ENCODE measurements at places on chromosomes 6 and 20.
A peak's percentile ranks its signal among the peaks of the same experiment; 100 is the strongest.

DNA sequence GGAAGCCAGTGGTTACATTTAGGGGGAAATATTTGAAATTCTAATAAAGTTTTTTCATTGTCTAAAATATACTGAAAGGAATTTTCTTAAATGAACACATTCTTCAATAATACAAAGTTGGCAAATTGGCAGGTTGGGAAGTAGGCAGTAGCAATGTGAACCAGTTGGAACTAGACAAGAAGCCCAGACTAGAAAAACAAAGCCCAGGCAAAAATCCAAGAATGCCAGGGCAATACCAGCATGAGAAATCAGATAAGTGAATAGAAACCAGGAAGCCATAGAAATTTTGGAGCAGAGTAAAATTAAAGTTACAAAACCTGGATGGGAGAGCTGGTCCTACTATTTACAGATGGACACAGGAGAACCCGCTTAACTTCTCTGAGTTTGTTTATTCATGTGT, 52.2 kb downstream of the TPBG start:
- no peaks in the 10 kb centered on the region for H3K36me3 ChIP-seq
- DNase-seq: no peak
- no peak overlapping the region for H3K27ac ChIP-seq
- H3K4me1 ChIP-seq: no peaks in the 10 kb centered on the region
- H3K27me3 ChIP-seq: no peaks in the 10 kb centered on the region
- H3K4me3 ChIP-seq: no peak overlapping the region

- H3K27me3 ChIP-seq: no peaks in the 10 kb centered on the region
- H3K4me3 ChIP-seq: no peak overlapping the region
- no peaks in the 10 kb centered on the region for H3K36me3 ChIP-seq
- no peaks in the 10 kb centered on the region for H3K4me1 ChIP-seq
Observed at GRCh38 chr6:134309227-134309626, 8.7 kb downstream of the SGK1 start.

GRCh38 chr20:50516180-50516934, 6.2 kb downstream of the PTPN1 start:
- peaks cover 97% of the 10 kb centered on the region for H3K4me1 ChIP-seq
- H3K27ac ChIP-seq: no peak overlapping the region
- DNase-seq: no peak

GRCh38 chr6:136387316-136387715, 97.7 kb upstream of the BCLAF1 start:
- no peak for DNase-seq
- no peak overlapping the region for H3K4me3 ChIP-seq
- H3K36me3 ChIP-seq: no peaks in the 10 kb centered on the region
- H3K4me1 ChIP-seq: no peaks in the 10 kb centered on the region
- H3K27ac ChIP-seq: no peak overlapping the region

DNA sequence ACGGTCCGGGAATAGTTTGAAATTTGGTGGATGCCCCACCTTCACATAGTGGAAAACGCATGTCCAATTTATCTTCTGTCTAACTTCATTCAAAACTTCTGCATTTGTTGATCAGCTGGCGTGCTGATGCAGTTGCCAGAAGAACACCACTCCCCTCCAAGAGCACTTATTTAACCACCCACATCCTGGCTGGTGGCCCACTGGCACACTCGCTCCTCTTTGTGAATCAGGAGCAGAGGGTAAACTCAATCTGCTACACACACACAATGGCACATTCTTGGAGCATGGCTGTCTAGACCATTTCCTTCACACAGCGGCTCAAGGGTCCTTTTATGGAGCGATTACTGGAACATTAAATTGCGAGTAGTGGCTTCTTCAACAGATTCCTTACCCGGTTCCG, 55.1 kb upstream of the CEP162 start:
- no peak overlapping the region for H3K4me3 ChIP-seq
- DNase-seq: peak; percentile 50
- no peak overlapping the region for H3K27ac ChIP-seq

DNA sequence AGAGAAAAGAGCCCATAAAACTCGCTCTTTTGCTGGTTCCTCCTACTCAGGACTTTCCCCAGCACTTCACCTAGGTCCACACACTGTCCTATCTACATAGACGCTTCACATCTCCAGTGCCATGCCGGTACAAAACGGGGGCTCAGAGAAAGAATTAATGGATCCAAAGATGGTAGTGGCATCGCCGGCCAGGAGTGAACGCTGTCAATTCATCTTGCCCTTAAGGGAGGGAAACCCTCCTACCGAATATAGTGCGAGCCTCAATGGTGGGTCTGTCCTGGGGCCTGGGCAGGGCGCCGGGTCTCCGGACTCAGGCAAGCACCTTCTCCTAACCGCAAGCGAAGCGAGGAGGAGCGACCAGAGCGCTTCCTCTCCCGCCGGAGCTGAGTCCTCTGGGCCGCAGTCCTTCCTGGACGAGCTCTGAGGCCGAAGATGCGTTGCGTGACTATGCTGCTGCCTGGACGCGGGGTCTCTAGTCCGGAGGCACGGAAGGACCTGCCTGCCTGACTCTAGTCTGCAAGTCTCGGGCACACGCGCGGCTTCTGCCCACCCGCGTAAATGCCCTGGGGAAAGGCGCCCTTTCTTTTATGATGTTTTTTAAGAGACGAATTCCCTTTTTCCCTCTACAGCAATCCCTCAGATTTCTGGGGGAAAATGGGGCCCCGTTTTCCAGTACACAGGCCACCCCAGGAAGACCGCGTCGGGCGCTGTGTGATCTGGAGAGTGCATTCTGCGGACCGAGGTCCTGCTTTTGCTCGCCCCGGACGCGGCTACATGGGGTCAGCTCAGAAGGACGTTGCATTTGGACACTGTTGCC, 100.1 kb upstream of the PRDM1 start:
- H3K36me3 ChIP-seq: no peaks in the 10 kb centered on the region
- peaks cover 21% of the 10 kb centered on the region for H3K4me1 ChIP-seq
- DNase-seq: peak; percentile 60
- H3K4me3 ChIP-seq: peak overlapping the region; percentile 22
- H3K27me3 ChIP-seq: peaks cover 70% of the 10 kb centered on the region

- no peaks in the 10 kb centered on the region for H3K4me1 ChIP-seq
- no peak overlapping the region for H3K4me3 ChIP-seq
- H3K36me3 ChIP-seq: peaks cover 19% of the 10 kb centered on the region
- no peak for DNase-seq
- no peaks in the 10 kb centered on the region for H3K27me3 ChIP-seq
Observed at GRCh38 chr6:129623008-129623732, 86.8 kb downstream of the ARHGAP18 start.

DNA sequence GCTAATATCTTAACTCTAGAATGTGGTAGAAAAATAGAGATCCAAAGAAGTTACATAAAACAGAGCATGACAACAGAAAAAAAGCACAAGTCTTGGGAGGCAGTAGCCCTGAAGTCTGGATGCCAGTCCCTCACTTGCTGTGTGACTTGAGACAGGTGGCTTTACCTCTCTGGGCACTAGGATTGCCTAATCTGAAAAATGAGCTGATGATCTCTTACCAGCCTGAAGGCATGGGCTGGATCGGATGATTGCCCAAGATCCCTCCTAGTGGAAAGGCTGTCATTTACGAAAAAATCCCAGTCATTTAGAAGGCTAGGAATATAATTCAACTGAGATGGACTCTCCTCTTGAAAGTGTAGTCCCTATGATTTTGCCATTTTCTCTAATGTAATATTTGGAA, 10.9 kb upstream of the GCM1 start:
- no peaks in the 10 kb centered on the region for H3K36me3 ChIP-seq
- H3K4me1 ChIP-seq: no peaks in the 10 kb centered on the region
- no peak overlapping the region for H3K27ac ChIP-seq
- no peak for DNase-seq
- no peaks in the 10 kb centered on the region for H3K27me3 ChIP-seq

DNA sequence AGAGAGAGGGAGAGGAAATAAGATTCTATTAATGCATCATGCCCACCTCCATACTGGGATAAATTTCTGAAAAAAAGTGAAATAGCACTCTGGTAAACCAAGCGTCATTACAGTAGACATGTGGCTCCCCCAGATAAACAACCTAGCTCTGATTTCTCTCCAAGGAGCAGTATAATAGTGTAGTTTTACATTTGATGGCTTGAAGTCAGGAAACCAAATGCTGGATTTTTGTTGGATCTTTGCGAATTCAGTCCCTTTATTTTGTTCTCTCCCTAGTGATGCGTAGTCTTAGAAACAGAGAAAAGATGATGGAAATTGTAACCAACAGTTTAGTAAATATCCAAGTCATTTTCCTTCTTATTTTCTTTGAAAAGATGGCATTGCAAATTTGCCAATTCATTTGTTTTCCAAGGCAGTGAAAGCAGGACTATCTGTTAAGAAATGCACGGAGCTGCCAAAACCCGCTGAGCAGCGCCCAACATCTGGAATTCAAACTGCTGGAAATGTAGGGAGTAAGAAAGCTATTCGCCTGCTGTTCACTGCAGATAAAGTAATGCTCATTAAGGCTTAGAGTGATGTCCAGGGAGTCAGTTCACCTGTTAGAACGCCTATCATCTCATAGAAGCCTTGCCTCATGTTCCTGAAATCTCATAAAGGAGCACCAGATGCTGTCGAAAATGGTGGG, 85.7 kb upstream of the DOK5 start:
- no peaks in the 10 kb centered on the region for H3K36me3 ChIP-seq
- H3K4me3 ChIP-seq: no peak overlapping the region
- H3K27ac ChIP-seq: no peak overlapping the region
- no peak for DNase-seq
- H3K27me3 ChIP-seq: no peaks in the 10 kb centered on the region

- no peak for DNase-seq
- H3K27me3 ChIP-seq: no peaks in the 10 kb centered on the region
Observed at GRCh38 chr20:50513169-50514034, 3.2 kb downstream of the PTPN1 start.

- H3K27ac ChIP-seq: peak overlapping the region; percentile 82
- no peaks in the 10 kb centered on the region for H3K36me3 ChIP-seq
- H3K4me3 ChIP-seq: peak overlapping the region; percentile 64
- DNase-seq: peak; percentile 77
- no peaks in the 10 kb centered on the region for H3K27me3 ChIP-seq
- peaks cover 38% of the 10 kb centered on the region for H3K4me1 ChIP-seq
Observed at GRCh38 chr20:37344506-37345338, 1.2 kb upstream of the SRC start.

GRCh38 chr20:3013771-3014170, 29.7 kb upstream of the GNRH2 start:
- no peak for DNase-seq
- H3K36me3 ChIP-seq: peaks cover 68% of the 10 kb centered on the region
- no peaks in the 10 kb centered on the region for H3K27me3 ChIP-seq
- H3K27ac ChIP-seq: no peak overlapping the region
- no peak overlapping the region for H3K4me3 ChIP-seq
- H3K4me1 ChIP-seq: no peaks in the 10 kb centered on the region

DNA sequence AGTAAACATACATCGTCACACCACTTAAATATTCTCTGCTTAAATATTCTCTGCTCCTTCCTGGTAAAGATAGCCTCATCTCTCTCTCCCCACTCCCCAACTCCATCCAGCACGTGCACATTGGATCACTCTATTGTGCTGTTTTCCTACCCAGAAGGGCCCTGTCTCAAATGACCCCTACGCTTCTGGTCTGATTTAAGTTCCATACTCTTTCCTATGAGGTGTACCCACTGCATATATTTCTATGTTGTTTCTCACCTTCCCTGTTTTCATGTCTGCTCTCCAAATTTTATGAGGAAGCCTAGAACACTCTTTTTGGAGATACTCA, 53.7 kb downstream of the HFE start:
- H3K4me3 ChIP-seq: no peak overlapping the region
- peaks cover 18% of the 10 kb centered on the region for H3K36me3 ChIP-seq
- H3K27me3 ChIP-seq: no peaks in the 10 kb centered on the region
- DNase-seq: no peak
- no peak overlapping the region for H3K27ac ChIP-seq

- DNase-seq: no peak
- no peak overlapping the region for H3K27ac ChIP-seq
- H3K36me3 ChIP-seq: no peaks in the 10 kb centered on the region
- peaks cover 42% of the 10 kb centered on the region for H3K27me3 ChIP-seq
- H3K4me1 ChIP-seq: no peaks in the 10 kb centered on the region
Observed at GRCh38 chr6:27662769-27663168, 189.9 kb upstream of the ZNF184 start.

DNA sequence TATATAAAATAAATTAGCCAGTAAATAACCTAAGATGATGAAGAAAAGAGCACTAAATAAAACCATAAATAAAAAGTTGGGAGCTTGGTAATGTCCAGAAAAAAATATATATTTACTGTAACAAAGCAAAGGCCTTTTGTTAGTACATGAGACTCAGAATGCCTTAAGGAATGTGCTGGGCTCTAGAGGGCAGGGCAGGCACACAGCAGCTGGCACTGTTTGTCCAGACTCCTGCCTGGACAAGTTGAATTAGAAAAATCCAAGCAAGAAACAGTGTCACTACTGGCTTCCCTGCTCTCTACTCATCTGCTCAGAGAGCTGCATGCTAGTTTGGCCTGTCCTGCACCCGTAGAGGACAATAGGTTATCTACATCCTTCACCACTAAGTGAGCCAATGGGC, 8.8 kb downstream of the DEFB129 start:
- no peak for DNase-seq
- no peak overlapping the region for H3K4me3 ChIP-seq
- no peak overlapping the region for H3K27ac ChIP-seq
- peaks cover 12% of the 10 kb centered on the region for H3K4me1 ChIP-seq
- no peaks in the 10 kb centered on the region for H3K36me3 ChIP-seq
- no peaks in the 10 kb centered on the region for H3K27me3 ChIP-seq

GRCh38 chr6:85756982-85757381, 114.3 kb upstream of the SYNCRIP start:
- H3K4me3 ChIP-seq: no peak overlapping the region
- H3K4me1 ChIP-seq: no peaks in the 10 kb centered on the region
- no peak overlapping the region for H3K27ac ChIP-seq
- no peaks in the 10 kb centered on the region for H3K36me3 ChIP-seq
- H3K27me3 ChIP-seq: no peaks in the 10 kb centered on the region

- no peak overlapping the region for H3K27ac ChIP-seq
- no peaks in the 10 kb centered on the region for H3K27me3 ChIP-seq
- no peaks in the 10 kb centered on the region for H3K36me3 ChIP-seq
- H3K4me1 ChIP-seq: no peaks in the 10 kb centered on the region
- no peak overlapping the region for H3K4me3 ChIP-seq
Observed at GRCh38 chr6:96465321-96465903, 56.2 kb upstream of the UFL1 start.

DNA sequence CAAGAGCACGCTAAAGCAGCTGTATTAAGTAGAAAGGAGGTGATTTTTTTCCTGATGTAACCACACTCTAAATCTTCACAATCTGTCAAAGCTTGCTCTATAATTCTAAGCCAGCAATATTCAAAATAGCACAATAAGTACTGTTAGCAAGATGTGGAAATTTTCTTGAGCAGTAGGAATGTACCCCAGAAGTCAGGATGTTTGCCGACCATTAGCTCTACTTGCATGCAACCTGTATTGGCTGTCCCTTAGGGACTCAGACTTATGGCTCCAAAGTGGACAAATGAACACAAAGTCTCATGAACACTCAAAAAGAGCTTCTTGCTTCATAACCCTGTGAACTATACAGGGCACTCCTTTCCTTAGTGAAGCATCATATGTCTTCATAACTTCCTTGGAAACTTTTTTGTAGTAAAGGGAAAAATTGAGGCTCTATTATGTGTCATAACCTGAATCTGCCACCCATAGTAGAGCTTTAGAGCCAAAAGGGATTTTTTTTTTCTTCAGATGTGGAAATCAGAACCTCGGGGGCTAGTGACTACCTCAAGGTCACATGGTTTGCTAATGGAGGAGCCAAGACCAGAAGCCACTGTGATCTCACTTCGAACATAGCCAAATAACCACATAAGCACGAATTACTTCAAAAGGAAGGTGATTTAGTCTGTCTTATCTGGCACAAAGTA, 54.5 kb downstream of the ADGRG6 start:
- no peak overlapping the region for H3K4me3 ChIP-seq
- no peaks in the 10 kb centered on the region for H3K4me1 ChIP-seq
- H3K36me3 ChIP-seq: no peaks in the 10 kb centered on the region

GRCh38 chr6:155708100-155708499, 252.5 kb upstream of the NOX3 start:
- no peak overlapping the region for H3K27ac ChIP-seq
- no peaks in the 10 kb centered on the region for H3K27me3 ChIP-seq
- no peaks in the 10 kb centered on the region for H3K4me1 ChIP-seq
- no peak overlapping the region for H3K4me3 ChIP-seq

Measured in lower lobe of right lung (tissue), 2 donors.